IPS DF 19.7 (cell line): ENCODE measurements at places on chromosomes 2 and 18.

DNA sequence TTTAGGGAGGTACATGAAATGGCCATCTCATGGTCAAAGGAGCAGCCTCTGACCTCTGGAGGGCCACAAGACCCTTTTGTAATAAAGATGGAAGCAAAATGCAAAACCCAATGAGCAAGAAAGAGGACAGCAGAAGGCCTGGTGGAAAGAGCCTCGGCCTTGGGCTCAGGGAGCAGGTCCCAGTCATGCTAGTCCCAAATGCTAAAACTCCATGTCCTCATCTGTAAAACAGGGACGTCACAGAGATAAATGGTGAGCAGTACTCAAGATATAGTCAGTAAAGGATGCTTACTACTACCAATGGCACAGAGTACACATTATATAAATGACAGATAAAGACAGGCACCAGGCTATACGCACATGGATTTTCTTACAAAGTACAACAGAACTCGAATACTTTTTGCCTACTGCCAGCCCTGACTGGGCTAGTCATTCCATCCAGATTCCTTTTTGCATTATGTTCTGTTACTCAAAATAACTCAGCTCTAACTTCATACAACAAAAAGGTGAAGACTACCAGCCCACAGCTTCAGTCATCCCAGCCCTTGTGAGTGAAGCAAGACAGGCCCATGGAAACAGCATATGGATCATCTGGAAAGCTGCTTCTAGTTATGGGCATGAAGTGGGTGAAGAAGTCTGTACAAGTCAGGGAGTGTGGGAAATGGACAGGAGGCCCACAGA lies 64.9 kb upstream of the TFCP2L1 start:
- DNase-seq = no peak

- peak; percentile 30 for DNase-seq
Measured at GRCh38 chr18:66993492-66993891, 389.6 kb upstream of the CDH19 start.

GRCh38 chr2:66122516-66122915 lies 312.4 kb upstream of the MEIS1 start:
- DNase-seq = no peak

- peak; percentile 12 for DNase-seq
Measured at GRCh38 chr2:5236249-5236648, 455.9 kb upstream of the SOX11 start.

GRCh38 chr2:200089756-200090109 lies 134.4 kb downstream of the MAIP1 start:
- DNase-seq = no peak

DNA sequence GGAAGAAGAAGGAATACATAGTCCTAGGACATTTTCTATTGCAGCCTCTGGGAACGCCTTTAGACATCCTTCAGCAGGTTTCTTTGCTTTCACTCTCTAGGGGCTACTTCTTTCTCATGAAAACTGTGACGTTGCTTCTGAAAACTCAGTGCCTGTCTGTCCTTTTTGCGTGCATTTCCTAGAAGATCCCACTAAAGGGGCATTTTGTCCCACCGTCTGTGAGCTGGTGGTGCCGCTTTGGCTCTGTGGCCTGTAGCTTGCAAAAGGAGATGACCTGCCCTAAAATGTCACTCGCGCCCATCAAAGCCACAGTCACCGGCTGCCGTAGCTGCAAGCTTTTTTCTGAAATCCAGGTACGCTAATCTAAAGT lies 579 bp downstream of the STAT4 start:
- DNase-seq = no peak

GRCh38 chr18:12377556-12378197 lies 650 bp upstream of the AFG3L2 start:
- peak; percentile 96 for DNase-seq

GRCh38 chr2:212797484-212798205 lies 259.0 kb upstream of the ERBB4 start:
- no peak for DNase-seq

GRCh38 chr2:230924470-230925341 lies at the start of gene GPR55:
GPR55 (minus strand) TSS chr2:230925242; CDS start chr2:230910962, 14,280 bp downstream.
- DNase-seq = no peak

- DNase-seq = no peak
Measured at GRCh38 chr18:10291568-10291981, 162.9 kb upstream of the APCDD1 start.

DNA sequence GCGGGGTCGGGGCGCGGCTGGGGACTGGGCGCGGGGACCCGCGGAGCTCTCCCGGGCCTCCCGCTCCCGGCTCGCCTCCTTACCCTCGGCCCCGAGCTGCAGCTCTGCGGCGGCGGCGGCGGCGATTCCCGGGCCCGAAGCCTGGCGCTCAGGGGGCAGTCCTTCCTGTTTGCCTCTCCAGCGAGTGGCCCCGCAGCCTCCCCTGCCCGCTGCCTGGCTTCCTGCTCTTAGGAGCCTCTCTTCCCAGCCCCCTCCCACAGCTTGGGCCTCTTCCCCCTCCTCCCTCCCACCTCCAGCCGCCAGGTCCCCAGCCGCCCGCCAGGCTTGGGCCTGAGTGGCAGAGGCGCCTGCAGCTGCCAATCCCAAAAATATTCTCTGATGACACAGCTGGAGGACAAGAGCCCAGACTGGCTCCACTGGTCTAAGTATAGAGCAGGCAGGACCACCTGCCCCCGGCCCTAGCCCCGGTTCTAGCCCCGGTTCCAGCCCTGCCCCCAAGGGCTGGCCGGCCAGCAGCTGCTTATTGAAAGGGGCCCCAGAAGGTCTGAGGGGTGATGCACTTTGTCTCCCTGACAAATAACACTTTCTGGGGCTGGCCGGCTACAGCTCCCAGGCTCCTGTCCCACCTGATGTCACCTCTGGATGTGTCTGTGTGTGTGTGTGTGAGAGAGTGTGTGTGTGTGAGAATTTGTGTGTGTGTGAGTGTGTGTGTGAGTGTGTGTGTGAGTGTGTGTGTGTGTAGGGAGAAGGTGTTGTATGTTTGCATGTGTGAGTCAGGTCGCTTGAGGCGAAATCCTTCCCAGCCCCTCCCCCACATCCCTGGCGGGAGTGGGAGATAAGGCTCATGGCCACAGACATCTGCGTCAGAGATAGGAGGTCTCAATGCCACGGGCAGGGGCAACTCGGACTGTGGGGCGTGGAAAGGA lies at the start of gene OBSL1:
Gene OBSL1, minus strand, starts transcription at position 229 of the 926 bp plus-strand sequence. CDS start 307 bp downstream, outside the sequence.
- DNase-seq = no peak

GRCh38 chr2:10383960-10384734 lies 64.0 kb downstream of the ODC1 start:
- DNase-seq = no peak

DNA sequence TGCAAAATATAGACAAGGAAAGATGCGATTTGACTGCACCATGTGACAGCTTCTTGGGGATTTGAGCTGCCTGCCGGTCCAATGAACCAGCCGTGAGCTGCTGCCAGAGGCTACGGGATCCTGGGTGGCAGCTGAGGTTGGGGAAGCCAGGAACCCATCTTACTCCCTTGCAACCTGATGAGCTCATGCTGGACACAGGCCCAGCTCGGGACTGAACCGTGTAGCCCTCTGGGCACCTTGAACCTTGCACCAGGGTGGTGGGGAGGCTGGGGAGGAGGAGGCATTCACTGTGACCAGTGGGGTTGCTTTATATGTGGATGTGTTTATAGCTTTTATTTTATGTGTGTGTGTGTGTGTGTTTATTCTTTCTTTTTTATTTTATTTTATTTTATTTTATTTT lies 9.1 kb downstream of the ALPI start:
- no peak for DNase-seq

DNA sequence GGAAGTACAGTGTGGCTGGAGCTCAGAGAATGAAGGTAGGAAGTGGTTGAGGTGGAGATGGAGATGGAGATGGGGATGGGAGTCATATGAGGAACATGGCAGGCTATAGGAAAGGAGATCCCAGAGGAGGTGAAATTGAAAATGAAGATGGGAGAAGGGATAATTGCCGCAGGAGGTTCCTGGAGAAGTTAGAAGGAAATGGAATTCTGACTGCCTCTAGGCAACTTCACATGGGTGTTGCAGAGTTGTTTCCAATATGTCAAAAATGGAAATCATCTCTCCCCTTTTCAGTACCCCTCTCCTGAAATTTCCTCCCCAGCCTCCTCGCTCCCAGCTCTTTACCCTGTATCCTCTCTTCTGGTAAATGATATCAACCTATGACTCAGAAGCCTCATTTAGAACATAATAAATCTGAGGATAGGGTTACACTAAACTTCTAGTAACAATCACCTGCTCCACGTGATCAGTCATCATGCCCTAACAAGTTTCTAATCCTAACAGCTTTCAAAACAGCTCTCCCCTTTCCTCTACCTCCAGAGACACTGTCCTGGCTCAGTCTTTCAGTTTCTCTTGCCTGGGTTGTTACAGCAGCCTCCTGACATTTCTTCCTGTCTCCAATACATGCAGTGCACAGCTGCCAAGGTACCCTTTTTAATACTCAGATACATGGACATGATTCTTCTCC lies 201.9 kb upstream of the RBMS1 start:
- DNase-seq = no peak

DNA sequence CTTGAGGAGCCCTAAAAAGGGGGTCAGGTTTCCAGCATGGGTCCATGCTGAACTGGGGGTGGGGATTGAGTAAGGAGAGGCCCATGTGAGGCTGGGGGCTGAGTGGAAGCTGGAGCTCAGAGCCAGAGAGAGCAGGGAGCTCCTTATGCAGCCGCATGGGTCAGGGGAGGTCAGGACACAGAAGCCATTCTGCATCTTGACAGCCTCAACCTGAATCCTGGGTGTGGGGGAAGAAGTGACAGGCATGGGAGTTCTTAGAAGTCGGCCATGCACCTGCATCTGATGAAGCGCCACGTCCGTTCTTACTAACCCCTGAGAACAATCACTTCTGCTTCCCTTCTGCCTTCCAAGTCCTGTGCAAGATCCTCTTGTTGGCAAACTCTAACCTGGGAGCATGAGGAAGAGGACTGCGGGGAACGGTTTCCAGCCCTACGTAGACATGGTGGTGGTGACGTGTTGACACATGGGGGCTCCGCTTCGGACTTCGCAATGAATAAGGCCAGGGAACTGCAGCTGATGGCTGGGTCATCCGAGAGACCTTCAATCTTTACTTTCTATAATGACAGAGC lies 22.3 kb downstream of the GNLY start:
- DNase-seq = no peak

- DNase-seq = no peak
Measured at GRCh38 chr18:55539240-55539639, 48.8 kb downstream of the TCF4 start.

DNA sequence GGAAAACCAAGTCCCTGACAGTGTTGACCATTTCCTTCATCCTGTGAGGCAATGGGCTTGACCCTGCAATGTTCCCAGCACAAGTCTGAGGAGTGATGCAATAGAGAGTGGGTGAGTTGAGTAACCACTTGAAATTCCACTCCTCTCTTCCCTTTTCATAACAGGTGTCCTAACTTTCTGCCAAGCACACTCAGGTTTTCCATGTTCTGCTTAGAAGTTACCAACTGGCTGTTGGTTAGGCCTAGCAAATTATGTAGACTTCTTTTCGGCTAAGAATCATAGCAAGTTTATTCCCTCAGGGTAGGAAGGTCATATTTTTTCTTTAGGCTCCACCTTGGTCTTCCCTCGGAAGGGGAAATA lies 11.5 kb downstream of the GNLY start:
- DNase-seq = no peak

DNA sequence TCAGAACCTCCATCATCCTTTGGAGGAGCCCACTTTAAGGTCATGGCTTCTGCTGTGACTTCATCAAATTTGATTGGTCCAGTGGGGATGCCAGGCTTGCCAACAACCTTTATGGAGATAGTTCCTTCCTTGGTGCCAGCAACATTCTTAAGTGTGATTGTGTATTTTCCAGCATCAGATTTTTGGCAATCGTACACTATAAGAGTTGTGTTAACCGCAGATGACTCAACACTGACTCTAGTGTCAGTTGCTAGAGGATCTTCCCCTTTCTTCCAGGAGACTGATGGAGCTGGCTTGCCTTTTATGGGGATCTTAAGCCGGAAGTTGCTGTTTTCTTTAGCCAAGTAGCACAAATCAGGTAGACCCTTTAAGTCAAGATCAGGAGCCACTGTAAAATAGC lies 98.7 kb downstream of the PLEKHA3 start:
- DNase-seq = no peak

GRCh38 chr2:174633623-174633930 lies 36.0 kb upstream of the WIPF1 start:
- DNase-seq = no peak

- DNase-seq = no peak
Measured at GRCh38 chr2:221911890-221912289, 339.8 kb upstream of the EPHA4 start.

DNA sequence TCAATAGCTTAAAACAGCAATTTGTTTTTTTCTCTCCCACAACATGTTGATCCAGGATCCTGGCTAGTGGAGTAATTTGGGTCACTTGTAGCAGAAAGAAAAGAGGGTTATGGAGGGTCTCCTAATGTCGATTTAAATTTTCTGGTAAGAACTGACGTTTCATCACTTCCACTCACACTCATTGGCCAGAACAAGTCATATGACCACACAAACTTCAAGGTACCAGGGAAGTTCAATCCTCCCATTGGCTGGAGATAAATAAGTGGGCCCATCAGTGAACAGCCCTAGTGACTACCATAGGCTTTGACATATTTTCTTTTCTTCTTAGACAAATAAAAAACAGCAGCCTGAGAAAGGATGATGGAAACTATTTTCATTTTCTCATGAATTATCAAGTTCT lies 8.3 kb upstream of the TMEM131 start:
- DNase-seq = no peak

DNA sequence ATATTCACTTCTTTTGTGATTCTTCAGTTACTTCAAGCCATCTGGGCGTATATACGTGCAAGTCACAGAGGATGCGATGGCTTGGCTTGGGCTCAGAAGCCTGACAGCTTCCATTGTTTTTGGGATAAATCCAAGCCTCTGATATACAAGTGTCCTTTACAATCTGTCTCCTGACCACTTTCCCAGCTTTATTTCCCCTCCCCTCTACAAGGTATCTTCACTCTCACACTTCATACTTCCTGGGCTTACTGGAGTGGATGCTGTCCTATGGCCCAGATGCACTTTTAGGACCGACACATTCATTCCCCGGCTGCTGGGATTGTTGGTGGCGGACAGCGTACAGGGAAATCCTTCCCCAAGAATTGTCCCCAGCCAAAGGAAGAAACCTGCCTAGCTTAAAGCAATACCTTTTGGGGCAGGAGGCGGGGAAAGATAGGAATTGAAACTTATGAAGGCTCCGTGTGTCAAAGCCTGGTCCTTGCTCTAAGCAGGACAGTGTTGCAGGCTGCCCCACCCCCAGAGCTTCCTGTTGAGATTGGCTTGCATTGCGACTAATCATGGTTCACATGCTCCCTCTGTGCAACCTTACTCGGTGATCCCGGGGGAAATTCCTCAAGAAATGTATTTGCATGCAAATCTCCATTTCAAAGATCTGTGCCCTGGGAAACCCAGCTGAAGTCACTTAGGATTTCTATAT lies 802.9 kb upstream of the ID2 start:
- DNase-seq = peak; percentile 87

DNA sequence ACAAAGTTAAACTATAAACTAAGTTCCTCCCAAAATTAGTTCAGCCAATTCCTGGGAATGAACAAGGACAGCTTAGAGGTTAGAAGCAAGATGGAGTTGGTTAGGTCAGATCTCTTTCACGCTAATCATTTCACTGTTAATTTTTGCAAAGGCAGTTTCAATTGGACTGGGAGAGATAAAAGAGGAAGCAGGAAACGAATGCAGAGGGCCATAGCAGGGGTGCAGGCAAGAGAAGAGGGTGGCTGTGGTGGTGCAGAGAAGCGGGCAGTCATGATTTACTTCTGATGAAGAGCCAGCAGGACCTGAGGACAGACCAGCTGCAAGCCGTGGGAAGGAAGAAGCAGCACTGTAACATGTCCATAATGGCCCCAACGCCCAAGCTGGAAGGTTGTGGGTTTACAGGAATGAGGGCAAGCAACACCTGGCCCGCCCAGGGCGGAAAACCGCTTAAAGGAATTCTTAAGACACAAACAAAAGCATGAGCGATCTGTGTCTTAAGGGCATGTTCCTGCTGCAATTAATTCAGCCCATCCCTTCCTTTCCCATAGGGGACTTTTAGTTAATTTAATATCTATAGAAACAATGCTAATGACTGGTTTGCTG lies 4.1 kb upstream of the RMP24 start:
- no peak for DNase-seq
